Left kidney (tissue), 8 donors: ENCODE measurements at places on chromosomes 2 and 18. TPM values are rescaled to one million over a fixed set of nuclear protein-coding genes. Genes with fewer than 3 reads are reported as not detected.

DNA sequence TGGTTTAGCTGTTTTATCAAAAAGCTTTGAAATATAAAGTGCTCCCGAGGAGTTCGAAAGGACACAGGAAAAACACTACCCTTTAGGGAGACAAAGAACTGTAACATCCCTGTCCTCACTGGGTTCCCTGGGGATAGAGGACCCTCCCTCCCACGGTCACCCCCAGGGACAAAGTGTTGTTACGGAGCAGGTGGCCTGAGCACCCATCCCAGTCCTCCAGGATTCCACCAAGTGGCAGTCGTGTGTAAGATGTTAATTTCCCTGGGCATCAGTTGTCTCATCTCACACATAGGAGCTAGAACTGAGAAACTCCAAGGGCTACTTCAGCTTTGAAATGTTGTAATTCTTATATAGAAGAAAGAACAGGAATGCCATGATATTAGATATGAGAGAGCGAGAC, 137.7 kb downstream of the ALK start:
- DNase-seq = no peak

The ANKRD62 gene
- 0.10 TPM for polyA plus RNA-seq

DNA sequence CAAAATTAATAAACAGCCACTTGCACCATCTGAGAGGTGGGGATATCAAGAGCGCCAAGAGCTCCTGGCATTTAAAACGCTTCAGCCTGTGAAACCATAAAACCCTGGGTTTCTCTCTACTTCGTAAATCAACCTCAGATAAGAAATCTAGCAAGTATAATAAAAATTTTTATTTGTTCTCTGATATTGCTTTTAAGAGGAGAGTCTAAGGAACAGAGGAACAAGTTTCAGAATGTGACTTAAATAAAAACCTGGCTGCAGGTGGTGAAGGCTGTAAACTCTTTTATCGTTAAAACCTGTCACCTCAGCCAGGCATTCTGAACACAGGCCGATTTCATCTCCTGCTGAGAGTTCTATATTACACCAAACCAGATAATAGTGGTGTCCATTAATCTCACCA, 9.9 kb downstream of the DYTN start:
- no peak for DNase-seq

The AMER3 gene
- polyA plus RNA-seq = 0.03 TPM

GRCh38 chr2:36951027-36951518, 15.3 kb downstream of the STRN start:
- no peak for DNase-seq

GRCh38 chr2:131033786-131034121, 59.5 kb downstream of the FAM168B start:
- DNase-seq = no peak

- no peak for DNase-seq
Observed at GRCh38 chr2:190183539-190183938, 121.0 kb upstream of the MSTN start.

GRCh38 chr2:109128616-109129355, at the start of gene SH3RF3:
SH3RF3 (plus strand) TSS chr2:109129205.
- DNase-seq = no peak

DNA sequence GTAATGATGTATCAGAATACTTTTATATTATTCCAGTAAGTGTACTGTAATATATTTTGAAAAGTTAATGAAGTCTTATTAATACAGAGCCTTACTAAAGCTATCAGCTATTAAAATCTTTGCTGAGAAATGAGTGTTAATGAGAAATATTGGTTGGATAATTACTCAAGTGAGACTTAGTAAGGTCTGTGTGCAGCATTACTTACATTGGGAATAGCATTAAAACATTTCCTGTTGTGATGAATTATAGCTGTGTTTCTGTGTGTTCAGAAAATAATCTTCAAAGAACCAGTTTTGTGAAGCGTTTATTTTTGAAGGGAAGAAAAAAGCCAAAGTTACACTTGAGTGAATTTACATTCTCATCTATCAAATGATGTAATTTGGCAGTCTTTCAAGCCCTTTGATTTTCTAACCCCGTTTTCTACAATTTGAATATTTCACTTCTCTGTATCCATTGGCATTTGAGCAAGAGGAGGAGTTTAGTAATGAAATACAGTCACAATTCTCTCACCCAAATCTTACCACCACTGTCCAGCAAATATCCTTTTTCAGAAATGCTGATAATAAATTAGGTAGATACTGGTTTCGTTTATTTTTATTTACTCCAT, 123.5 kb upstream of the BOD1L2 start:
- peak; percentile 35 for DNase-seq

The NT5C1B gene
- 1.5 TPM for polyA plus RNA-seq

The RMC1 gene
- 28.7 TPM for polyA plus RNA-seq

DNA sequence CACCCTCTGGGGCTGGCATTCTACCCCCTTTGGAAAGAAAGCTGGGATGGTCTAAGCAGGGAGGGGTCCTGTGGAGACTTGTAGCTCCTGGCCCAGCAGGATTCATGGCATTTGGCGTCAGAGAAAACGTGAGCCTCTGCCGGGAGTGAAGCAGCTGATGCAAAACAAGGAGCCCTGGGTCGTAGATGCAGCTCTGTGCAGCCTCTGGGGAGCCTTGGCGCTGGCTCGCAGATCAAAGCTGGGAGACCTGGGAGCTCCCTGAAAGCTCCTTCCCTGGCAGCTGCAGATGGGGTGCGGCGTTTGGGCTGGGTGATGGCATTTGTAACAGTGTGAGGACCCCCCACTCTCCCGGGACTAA, 148.3 kb downstream of the KLHL29 start:
- DNase-seq = no peak

- no peak for DNase-seq
Observed at GRCh38 chr2:191970867-191971266, 124.0 kb upstream of the CAVIN2 start.
